ENCODE measurements at places on chromosomes 5 and 9.

- DNase-seq = no peak
Measured at GRCh38 chr5:22673131-22673530, 180.0 kb downstream of the CDH12 start.

DNA sequence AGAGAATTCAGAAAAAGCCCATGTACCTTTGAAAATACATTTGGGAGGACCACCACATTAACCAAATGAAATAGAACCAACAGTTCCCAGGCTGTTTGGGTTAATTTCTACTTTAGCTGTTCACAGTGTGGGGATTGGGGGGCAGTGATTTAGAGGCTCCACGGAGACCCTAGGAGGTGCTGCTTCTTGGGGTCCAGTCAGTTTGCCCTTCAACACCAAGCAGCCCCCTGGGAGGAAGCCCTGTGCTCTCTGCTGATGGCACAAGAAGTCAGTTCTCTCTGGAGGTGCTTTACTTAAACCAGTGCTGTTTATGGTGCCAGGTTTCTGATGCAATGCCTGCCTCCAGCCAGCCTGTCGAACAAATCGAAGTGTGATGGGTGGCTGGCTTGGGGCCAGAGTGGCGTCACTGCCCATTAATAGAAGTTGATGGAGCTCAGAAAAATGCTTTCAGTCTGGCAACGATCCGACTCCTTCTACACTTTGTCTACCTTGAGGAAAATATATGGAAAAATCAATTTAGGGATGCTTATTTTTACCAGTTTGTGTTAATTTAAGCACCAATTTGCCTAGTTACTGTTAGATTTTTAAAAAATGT lies 134.0 kb downstream of the SNX18 start:
- DNase-seq = no peak

DNA sequence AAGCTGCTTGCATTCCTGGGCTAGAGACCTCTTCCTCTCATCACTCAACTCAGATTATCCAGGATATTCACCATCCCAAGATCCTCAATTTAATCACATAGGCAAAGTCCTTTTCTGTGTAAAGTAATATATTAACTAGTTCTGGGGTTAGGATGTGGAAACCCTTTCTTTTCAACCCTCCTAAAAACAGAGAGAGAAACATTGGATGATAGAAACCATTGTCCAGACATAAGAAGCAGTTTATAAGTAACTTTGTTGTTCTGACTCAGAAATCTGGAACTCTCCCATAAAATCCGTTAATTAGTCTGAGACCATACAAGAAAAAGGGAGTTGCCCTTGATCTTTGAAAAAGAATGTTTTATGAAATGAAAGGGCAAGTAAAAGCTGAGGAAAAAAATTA lies 817.1 kb upstream of the CDH9 start:
- DNase-seq = peak; percentile 23

DNA sequence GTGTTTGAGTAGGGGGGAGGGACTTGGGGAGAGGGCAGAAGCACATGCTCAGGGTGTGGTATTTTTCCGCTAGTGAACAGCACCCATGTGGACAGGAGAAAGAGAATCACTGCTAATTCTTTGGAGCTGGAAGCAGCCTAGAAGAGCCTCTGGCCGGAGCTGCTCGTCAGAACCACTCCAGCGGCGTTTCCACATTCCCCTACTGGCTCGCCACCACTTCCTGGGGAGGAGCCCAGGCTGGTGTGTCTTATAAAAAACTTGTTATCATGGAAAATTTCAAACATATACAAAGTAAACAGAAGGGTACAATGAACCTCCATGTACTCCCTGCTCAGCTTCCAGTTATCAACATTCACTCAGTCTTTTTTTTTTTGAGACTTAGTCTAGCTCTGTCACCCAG lies 26.7 kb downstream of the LHX2 start:
- no peak for DNase-seq

- no peak for DNase-seq
Measured at GRCh38 chr5:172595596-172596455, 45.2 kb upstream of the NEURL1B start.

GRCh38 chr5:13354611-13355010 lies 589.9 kb downstream of the DNAH5 start:
- no peak for DNase-seq

DNA sequence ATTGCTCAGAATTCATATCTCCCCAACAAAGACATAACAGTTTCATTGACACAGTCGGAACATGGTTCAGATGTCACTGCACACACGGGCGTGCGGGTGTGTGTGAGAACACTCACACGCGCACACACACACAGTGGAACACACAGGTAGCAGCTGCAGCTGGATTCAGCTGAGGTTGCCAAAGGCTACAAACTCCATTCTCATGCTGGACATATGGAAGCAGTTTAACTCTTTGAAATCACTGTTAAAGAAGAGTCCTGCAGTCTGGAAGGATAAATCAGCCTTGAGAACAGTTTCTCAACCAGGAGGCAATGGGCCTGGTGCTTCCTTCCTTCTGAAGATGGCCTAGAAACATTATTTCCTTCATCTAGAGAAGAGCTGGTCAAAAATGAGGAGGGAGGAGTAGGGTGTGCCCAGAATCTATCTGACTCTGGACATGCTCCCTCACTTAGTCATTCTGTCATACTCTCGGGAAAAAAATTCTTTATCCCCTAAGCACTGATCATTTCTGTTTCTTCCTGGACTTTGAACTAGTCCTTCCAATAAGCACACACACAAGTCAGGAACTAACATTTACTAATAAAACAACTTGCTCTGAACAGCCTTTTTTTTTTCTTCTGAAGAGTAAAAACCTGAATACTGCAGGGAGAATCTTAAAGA lies 160.6 kb downstream of the ZDHHC21 start:
- DNase-seq = no peak

DNA sequence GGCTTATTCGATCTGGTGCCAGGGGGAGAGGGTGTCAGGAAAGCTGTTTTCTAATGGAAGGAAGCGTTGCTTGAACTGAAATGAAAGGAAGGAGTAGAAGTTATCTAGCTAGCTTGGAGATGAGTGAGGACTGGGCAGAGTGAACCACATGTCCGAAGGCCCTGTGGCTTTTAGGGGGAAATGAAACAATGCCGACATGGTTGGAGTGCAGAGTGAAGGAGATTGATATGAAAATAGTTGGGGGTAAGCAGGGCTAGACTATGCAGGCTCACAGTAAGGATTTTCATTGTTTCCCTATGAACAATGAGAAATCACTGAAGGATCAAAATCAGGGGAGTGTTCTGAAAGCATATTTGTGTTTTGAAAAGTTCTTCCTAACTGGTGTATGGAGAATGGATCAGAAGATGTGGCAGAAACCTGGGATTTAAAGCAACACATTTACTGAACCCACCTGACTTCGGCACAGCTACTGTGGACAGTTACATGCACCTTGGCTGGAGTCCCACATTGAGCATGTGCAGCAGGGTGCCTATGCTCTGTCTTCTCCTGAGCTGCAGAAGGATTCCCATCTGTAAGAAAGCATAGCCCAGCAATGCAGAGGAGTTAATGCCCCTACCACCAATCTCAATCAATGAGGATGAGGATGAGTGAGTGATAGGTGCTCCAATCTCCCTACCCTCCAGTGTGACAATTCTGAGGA lies 144.4 kb upstream of the TBCA start:
- DNase-seq = no peak

GRCh38 chr5:17282283-17283120 lies 65.1 kb downstream of the BASP1 start:
- no peak for DNase-seq

DNA sequence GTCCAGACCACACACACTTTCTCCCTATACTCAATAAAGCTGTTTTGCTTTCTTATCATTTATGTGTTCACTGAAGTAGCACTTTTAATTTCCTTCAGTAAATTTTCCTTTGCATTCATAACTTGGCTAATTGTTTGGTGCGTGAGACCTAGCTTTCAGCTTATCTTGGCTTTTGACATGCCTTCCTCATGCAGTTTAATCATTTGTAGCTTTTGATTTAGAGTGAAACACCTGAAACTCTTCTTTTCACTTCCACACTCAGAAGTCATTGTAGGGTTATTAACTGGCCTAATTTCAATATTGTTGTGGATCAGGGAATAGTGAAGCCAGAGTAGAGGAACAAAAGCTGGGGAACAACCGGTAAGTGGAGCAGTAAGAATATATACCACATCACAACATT lies 114.7 kb downstream of the ST8SIA4 start:
- no peak for DNase-seq

- peak; percentile 90 for DNase-seq
Measured at GRCh38 chr9:128001779-128002298, 21.1 kb upstream of the EEIG1 start.

GRCh38 chr5:130885027-130885426 lies 280.0 kb downstream of the HINT1 start:
- DNase-seq = no peak

- DNase-seq = no peak
Measured at GRCh38 chr9:92353051-92353450, 27.3 kb downstream of the CENPP start.

- no peak for DNase-seq
Measured at GRCh38 chr5:138095100-138095907, 11.5 kb downstream of the WNT8A start.

DNA sequence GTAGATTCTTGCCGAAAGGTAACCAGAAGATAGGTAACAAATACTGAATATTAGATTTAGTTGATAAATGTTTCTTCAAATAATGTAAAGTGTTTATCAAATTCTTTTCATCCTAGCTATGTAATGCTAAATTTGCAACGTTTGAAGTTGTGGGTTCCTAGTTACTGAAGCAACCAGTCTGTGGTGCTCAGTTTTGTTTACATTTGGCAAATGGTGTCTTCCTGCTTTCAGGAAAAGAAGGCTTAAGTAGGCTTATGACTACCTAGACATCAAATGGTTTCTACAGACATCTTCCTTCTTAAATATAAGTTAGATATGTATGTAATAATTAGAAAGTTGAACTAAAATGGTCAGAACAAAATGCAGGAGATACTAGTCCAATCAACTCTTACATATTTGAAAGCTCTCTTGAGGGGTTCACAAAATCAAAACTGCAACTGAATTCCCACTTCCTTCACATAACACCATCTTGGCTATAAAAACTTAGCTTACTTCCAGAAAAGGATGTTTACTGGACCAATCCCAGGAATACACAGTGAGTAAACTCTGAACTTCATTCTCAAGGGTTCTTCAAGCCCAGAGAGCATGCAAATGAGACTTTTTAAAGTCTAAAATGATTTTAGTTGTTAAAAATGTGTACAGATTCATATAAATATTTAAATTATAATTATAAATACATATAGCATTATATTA lies 125.7 kb upstream of the ITGA1 start:
- peak; percentile 50 for DNase-seq

DNA sequence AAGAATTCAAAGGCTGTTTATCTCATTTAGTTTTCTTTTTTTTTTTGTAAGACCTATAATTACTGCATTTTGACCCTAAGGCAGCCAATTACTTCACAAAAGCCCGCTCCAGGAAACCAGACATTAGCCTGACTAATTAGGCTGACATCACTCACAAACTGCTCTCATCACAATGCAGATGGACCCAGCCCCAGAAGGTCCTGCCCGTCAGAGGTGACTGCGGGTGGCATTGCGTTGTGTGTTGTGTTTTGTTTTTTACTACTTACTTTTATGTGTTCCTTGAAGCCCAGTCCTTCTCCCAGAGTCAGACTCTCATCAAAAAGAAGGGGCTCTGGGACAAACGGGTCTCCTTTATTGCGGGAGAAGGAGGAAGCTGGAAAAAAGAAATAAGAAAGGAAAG lies 172.2 kb downstream of the HSD17B3 start:
- DNase-seq = no peak

- DNase-seq = no peak
Measured at GRCh38 chr5:135737701-135738563, 96.5 kb upstream of the SLC25A48 start.

GRCh38 chr9:106693558-106693957 lies 169.4 kb upstream of the ZNF462 start:
- DNase-seq = no peak

- DNase-seq = no peak
Measured at GRCh38 chr9:11779971-11780370, 913.2 kb upstream of the TYRP1 start.

- no peak for DNase-seq
Measured at GRCh38 chr5:28430565-28431178, 1392.3 kb upstream of the CDH9 start.

GRCh38 chr9:4042991-4043390 lies 256.9 kb downstream of the GLIS3 start:
- DNase-seq = no peak

DNA sequence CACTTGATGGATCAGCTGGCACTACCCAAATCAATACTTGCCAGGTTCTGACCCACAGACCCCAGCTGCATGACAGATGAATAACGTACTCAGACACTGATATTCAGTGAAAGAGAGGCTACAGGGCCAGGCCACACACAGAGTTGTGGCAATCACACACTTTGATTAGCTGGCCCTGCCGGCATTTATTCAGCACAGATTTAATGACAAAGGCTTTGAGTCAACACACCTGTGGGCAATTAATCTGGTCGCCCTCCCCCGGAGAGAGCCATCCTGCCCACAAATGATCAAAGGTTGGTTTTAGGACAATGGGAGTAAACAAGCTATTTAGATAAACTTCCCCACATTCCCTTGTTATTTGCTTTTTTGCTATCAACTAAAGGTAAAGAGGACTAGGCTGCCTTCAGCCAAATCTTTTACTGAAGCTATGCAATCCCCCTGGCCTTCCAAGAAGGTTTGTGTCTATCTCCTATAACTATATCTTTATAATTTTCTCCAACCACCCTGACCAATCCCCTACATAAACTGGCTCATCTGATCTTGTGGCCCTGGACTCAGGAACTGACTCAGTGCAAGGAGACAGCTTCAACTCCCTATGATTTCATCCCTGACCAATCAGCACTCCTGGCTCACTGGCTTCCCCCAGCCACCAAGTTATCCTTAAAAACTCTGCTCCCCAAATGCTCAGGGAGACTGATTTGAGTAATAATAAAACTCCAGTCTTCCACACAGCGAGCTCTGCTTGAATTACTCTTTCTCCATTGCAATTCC lies 12.7 kb upstream of the TRIM32 start:
- DNase-seq = peak; percentile 23

GRCh38 chr5:81525690-81526089 lies 131.8 kb upstream of the ACOT12 start:
- DNase-seq = peak; percentile 77

GRCh38 chr5:172443441-172444109 lies 10.8 kb downstream of the SH3PXD2B start:
- DNase-seq = peak; percentile 94

DNA sequence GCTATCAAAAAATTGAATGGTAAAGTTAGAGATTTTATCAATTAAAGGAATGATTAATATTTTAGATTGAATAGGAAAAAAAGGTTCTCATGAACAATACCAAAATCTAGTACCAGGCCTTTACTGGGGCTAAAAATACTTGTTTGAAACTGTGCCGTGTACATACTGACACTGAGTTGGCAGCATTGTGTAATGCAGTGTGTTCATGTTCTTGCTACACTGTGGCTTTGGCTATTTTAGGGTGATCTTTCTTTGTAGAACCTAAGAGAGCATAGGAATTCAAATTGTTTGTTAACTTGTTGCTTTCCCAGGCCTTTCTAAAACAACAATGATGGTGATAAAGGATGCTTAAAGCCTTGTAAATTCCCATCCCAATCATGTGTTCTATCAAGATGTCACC lies 80.9 kb downstream of the KIF4B start:
- no peak for DNase-seq

DNA sequence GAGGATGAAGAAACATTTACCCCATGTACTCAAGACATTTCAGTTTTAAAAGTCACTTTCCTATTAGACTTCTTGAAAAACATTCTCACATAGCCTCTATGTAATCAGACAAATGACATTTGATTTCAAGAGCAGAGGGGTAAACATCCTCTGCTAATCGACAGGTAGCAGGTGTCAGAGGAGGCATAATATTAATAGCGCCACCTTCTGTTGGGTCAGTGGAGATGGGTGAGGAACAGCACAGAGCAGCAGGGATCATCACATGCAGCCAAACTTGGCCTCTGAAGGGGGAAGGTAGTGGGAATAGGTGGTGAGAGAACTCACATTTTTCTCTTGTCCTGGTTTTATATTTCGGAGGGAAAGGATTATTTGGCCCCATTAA lies 3.3 kb upstream of the LSM11 start:
- peak; percentile 24 for DNase-seq
